PC-3 (cell line): ENCODE measurements at places on chromosomes 2 and 18.

GRCh38 chr2:205858881-205859441 lies 176.7 kb downstream of the NRP2 start:
- no peak overlapping the region for H3K27ac ChIP-seq
- no peak for DNase-seq
- no peaks in the 10 kb centered on the region for H3K4me1 ChIP-seq
- H3K36me3 ChIP-seq: no peaks in the 10 kb centered on the region

- H3K4me3 ChIP-seq: peak overlapping the region; percentile 77
- peak; percentile 29 for DNase-seq
- no peaks in the 10 kb centered on the region for H3K27me3 ChIP-seq
- H3K27ac ChIP-seq: no peak overlapping the region
- H3K4me1 ChIP-seq: peaks cover 26% of the 10 kb centered on the region
Observed at GRCh38 chr2:202034249-202035088, 814 bp downstream of the FZD7 start.

GRCh38 chr18:71114550-71115210 lies 825.8 kb downstream of the SOCS6 start:
- H3K4me1 ChIP-seq: no peaks in the 10 kb centered on the region
- H3K4me3 ChIP-seq: peak overlapping the region; percentile 58

DNA sequence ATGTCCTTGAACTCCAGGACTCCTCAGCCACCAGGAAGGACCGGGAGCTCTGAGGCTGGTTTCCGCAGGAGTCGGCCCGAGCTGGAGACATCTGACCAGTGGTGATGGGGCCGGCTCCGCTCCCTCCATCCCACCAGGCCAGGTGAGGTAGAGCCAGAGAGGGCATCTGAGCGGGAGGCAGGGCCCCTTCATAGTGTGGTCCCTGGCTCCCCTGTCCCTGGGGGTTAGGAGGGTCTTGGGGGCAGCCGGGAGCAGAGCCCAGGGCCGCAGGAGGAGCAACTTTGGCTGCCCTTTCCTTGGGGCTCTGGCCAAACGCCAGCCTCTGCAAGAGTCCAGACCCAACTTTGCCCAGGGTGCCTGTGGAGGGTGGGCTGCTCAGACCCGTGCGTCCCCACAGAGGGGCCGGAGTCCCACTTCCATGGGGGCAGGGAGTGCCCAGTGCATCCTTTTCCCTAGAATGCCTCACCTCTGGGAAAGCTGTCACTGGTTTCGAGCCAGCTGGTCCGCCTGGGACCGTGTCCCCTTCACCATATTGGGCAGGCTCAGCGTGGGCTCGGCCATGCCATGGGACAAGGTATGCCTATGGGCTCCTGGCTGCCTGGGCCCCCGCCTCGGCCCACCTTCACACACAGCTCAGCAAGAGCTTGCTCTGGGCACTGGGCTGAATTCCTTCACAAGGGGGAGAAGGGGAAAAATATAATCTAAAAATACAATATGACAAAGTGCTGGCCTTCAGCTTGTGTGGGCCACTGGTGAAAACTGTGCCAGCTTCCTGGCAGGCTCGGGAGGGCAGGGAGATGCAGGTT lies 148.6 kb downstream of the TWIST2 start:
- H3K4me3 ChIP-seq: no peak overlapping the region
- DNase-seq: no peak
- H3K27ac ChIP-seq: no peak overlapping the region
- H3K36me3 ChIP-seq: no peaks in the 10 kb centered on the region
- peaks cover 14% of the 10 kb centered on the region for H3K4me1 ChIP-seq

DNA sequence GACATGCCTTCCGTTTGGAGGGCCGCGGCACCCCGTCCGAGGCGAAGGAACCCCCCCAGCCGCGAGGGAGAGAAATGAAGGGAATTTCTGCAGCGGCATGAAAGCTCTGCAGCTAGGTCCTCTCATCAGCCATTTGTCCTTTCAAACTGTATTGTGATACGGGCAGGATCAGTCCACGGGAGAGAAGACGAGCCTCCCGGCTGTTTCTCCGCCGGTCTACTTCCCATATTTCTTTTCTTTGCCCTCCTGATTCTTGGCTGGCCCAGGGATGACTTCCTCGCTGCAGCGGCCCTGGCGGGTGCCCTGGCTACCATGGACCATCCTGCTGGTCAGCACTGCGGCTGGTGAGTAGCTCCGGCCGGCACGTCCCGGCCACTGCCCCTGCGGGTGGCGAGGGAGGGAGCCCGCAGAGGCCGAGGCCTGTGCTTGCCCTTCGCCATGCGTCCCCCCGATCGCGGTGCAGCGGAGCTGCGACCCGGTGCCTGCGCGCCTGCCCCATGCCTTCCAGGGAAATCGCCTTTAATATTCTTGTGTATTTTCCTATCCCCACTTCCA lies 1.2 kb downstream of the BMPR2 start:
- no peaks in the 10 kb centered on the region for H3K27me3 ChIP-seq
- peak; percentile 43 for DNase-seq
- H3K27ac ChIP-seq: peak overlapping the region; percentile 55
- no peaks in the 10 kb centered on the region for H3K36me3 ChIP-seq
- H3K4me1 ChIP-seq: peaks cover 16% of the 10 kb centered on the region; the same call in 1 of the 2 replicates
